Stimulated activated CD8-positive, alpha-beta memory T cell treated with anti-CD3 and anti-CD28 coated beads, Interleukin-12 subunit alpha, Interleukin-12 subunit beta, amount 100 ng/mL, for 1 hour (primary cell): ENCODE measurements at places on chromosomes 12 and 14.

GRCh38 chr12:82898441-82898840 lies 211.7 kb downstream of the TMTC2 start:
- no peak for DNase-seq

DNA sequence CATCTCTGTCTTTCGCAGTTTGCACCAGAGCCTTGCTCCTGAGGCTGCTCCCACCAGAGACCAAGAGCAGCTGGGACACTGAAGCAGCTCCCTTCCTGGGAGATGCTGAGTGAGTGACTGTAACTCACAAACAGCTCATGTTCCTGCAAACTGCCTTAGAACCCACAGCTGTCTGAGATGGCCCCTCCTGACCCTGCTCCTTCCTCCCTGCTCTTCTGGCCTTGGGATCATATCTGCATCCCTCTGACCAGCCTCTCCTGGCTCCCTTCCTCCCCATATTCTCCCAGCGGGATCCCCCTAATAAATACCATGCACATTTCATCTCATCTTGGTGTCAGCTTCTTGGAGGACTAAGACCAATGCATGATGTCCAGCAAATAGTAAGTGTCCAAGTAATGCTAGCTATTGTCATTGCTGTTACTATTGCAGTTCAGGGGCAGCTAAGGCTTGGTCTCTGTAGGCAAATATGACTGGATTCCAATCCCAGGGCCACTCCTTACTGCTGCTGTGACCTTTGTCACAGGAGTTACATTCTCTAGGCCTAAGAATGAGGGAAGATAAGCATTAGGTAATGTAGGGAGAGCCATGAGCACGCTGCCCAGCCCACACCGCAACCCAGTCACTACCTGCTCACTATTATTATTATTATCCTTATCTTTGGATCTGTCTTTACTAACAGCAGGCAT lies 47.9 kb downstream of the SYNE3 start:
- DNase-seq = no peak

DNA sequence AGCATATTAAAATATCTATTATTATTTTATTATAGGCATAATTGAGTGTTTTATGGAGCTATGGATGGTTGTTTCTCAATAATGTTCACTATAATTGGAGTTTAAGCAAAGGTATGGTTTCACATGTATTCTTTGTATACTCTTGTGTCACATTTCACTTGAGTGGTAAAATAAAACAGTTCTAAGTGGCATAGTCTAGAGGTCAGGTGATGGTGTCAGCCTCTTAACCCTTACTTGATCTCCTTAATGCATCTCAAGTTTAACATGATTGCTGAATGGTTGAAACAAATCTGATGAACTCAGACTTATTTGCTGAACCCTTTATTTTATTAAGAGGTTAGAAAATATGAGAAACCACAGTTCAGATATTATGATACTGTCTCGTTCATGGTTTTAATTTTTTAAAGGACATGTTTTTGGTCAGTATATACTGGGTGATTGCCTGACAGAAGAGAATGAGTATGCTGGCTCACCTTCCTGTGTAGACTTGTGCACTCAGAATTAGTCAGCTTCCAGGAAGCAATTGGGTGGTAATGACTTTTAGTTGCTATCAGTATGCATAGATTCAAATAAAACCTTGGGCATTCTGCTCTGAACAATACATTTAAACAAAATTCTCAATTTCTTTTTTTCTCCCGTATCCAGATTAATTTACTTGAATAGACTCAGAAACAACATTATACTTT lies 464.6 kb downstream of the PCNX1 start:
- DNase-seq = no peak

DNA sequence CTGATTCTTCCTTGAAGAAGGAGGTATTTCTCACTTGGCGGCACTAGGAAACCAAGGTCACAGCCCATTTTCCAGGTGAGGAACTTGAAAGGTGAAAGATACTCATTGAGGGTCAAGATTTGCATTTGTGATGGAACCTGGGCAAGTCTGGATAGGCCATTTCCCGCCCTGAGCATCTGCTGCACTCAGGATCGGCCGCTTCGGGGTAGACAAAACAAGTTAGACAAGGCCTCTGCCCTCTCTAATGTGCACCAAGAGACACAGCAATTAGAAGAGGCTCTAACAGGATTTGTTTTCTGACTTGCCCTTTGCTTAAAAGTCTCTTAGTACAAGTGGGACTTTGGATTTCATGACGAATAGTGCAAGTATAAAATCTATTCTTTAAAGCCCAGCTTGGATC lies 167.2 kb downstream of the KTN1 start:
- DNase-seq = no peak

GRCh38 chr14:56555921-56556570 lies 23.6 kb upstream of the TMEM260 start:
- DNase-seq = no peak

- DNase-seq = no peak
Observed at GRCh38 chr14:34912182-34912581, 37.0 kb upstream of the BAZ1A start.

- no peak for DNase-seq
Observed at GRCh38 chr14:53780051-53780555, 176.5 kb downstream of the BMP4 start.

DNA sequence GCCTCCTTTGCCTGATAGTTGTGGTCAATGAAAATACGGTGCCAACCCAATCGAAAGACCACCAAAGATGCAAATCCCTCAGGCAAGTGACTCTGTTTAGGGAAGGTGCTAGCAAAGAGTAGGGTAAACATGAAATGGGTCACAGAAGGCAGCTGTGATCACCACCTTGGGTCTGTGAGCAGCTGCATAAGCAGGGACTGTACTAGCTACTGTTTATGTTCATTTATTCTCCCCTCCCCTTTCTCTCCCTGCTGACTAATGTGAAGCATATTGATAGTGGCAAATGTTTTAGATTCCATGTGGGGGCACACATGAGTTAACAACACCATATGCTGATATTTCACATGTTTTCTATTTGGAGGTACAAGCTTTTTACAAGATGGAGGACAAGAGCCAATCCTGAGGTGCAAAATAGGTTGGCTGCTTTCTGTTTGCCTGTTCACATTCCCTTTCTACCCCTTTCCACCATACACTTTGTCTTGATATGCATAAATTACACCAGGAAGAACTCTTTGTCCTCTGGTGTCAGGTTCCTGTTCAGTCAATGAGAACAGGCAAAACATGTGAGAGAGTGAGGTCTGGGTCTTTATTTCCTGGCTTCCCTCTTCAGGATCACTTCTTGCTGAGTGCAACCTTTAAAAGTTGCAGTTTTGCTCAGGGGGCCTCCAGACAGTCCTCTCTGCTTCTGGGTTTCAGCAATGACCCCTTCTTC lies 71.1 kb downstream of the AVPR1A start:
- DNase-seq = no peak

DNA sequence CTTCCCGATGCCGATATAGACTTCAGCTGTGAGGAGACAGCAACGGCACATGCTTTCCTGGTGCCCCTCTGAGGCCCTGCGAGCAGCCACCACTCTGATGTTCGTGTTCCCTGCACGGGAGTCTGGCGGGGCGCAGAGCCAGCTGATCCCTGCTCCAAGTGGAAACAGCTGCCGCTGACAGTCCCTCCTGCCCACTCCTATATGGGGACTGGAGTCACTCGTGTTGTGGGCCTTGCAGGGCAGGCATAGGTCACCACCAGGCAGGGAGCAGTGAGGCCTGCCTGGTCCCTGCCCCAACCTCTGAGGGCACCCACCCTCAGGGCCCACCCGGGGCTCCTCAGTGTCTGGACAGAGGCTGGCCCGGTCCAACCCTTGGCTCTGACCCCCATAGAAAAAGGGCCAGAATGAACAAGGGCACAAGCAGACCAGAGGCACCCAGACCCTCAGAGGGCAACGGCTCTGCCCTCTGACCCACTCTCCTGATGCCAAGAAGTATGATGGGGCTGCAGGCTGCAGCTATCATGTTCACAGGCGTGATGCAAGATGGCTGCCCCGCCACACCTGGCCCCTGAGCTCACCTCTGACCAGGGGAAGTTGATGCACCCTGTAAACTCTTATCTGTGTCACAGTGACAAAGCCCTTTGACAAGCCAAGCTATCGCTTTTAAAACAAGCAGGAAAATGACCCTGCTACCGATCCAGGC lies 181.6 kb downstream of the CALM1 start:
- no peak for DNase-seq

DNA sequence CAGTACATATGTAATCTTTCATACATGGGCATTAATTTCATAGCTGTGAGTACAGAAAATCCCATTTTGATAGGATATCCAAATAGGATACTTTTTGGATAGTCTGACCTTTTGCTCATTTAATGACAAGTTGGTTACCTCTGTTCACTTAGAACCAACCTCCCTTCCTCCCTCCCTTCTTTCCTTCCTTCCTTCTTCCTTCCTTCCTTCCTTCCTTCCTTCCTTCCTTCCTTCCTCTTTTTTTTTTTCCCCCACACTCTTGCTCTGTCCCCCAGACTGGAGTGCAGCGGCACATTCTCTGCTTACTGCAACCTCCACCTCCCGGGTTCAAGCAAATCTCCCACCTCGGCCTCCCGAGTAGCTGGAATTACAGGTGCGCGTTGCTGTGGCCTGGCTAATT lies 162.9 kb downstream of the FUT8 start:
- DNase-seq = no peak

- DNase-seq = no peak
Observed at GRCh38 chr12:33438025-33438772, 1.4 kb downstream of the SYT10 start.

- no peak for DNase-seq
Observed at GRCh38 chr14:22535126-22535525, 53.9 kb downstream of the DAD1 start.

- DNase-seq = no peak
Observed at GRCh38 chr12:28025821-28026505, 53.4 kb upstream of the PTHLH start.

GRCh38 chr12:228846-229200 lies 14.9 kb upstream of the SLC6A12 start:
- DNase-seq = no peak

- DNase-seq = no peak
Observed at GRCh38 chr12:21843795-21844194, 69.3 kb upstream of the KCNJ8 start.

- DNase-seq = no peak
Observed at GRCh38 chr12:91133871-91134270, 22.6 kb upstream of the LUM start.

GRCh38 chr14:81802341-81802740 lies 268.7 kb upstream of the SEL1L start:
- no peak for DNase-seq

GRCh38 chr12:74415633-74416032 lies 122.0 kb upstream of the ATXN7L3B start:
- DNase-seq = no peak
